MG63 (cell line): ENCODE measurements at places on chromosomes 4 and X.
A peak's percentile ranks its signal among the peaks of the same experiment; 100 is the strongest.

DNA sequence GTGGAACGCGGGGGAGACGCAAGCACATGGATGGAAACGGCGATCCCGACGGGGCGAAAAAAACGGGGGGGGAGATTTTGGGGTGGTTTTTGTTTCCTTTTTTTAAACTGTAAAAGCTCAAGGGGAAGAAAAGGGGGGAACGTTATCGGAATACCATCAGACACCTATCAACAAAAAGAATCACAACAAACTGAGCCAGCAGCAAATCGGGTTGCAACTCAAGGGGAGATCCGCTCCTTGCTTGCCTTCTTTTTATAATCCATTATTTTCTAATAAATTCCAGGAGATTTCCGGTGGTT is 616 bp downstream of the MAML3 start:
- no peak for DNase-seq

DNA sequence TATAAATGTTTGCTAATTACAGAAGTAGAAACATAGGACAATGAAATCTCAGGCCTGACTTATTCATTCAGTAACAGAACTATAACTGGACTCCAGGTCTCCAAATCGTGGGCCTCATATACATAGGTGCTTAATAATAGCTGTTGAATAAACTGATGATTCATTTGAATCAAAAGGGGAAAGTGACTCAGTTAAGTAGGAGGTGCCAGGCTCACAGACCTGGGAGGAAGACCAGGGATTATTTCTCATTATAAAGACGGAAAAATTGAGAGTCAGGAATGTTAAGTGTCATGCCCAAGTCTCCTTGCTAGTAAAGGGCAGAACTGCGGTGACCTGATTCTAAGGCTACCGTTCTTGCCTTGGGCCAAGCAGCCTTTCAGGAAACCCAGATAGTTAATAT is 131.5 kb downstream of the HS3ST1 start:
- DNase-seq, result peak; percentile 43

- no peak for DNase-seq
Measured at GRCh38 chrX:5936438-5936837, 292.2 kb downstream of the NLGN4X start.

DNA sequence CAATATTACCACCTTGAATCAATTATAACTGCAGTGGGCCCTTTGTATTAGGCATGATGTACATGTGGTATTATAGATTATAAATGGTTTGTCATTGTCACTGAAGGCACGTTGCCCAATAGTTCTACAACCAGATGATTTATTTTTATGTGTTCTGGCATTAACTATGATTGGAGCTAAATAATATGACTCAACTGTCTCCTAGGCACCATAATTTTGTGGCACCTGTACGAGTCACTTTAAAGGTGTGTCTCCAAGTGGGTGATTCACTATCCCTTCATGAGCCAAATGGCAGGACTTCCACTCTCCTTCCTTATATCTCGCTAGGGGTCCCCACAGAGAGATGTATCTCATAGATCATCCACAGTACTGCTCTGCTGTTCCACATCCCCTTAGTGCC is 6.1 kb upstream of the SMPX start:
- DNase-seq, result no peak

GRCh38 chr4:170090352-170091052 is 746 bp upstream of the AADAT start:
- no peak for DNase-seq
